T-helper 2 cell (primary cell): ENCODE measurements at places on chromosomes 6 and 20.

GRCh38 chr20:39632757-39633156 is 670.6 kb downstream of the DHX35 start:
- DNase-seq = no peak

- peak; percentile 32 for DNase-seq
These were observed 25.3 kb upstream of the SLCO4A1 start for GRCh38 chr20:62616728-62617621.

DNA sequence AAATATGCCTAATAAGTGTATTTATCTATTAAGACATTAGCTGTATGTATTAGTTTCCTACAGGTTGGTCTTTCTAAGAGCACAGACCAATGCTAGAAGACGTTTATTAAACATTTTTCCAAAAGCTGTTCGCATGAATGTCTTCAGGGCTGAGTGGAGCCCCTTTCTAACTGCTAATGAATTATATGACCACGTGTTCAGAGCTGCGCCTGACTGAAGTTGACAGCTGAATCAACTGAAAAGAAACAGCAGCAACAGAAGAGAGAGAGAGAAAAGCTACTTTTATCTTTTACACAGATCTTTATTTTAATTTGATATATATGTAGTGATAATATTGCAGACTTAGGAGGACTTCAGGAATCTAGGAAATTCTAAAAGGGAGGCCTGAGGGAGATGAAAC is 75.2 kb upstream of the ARID1B start:
- no peak for DNase-seq

GRCh38 chr20:63641146-63641791 is 12.0 kb downstream of the STMN3 start:
- no peak for DNase-seq
